Hematopoietic multipotent progenitor cell treated with erythropoietin and hydrocortisone succinate and interleukin-3 and kit ligand, for 6 days (in vitro differentiated cells): ENCODE measurements at places on chromosomes 16 and 17.

GRCh38 chr16:71327720-71328119, 30.8 kb upstream of the CALB2 start:
- DNase-seq = no peak

DNA sequence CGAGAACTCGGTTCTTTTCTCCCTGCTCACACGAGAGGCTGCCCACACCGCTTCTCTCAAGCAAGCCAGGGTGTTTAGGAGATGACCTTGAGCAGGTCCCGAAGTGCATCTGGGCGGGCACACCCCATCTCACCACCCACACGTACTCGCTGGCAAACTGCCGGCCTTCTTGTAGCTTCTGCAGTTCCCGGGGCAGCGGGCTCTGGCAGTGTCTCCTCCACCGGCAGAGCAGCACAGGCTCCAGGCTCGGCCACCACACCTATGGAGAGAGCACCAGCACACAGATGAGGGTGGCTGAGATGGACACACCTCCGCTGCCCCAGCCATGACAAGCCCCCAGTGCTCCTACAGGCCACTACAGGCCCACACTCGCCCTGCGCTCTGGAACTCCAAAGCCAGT, 23.5 kb downstream of the ZNF276 start:
- DNase-seq = no peak

DNA sequence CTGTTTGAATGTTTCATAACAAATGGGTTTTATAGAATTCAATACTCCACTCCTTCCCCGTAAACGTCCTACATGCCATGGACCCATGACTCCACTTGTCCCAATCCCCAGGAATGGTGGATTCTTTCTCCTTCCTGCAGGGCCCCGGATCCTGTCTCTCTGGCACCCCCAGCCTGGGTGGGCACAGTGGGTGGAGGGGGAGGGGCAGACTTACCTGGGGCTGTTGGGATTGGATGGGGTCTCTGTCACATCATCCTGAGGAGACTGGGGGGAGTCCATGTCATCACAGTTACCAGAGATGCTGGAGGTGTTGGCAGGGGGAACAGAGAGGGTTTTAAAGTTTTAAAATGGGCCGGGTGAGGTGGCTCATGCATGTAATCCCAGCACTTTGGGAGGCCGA, 13.2 kb downstream of the TRPV3 start:
- DNase-seq = no peak

- DNase-seq = no peak
Observed at GRCh38 chr16:17839272-17839671, 368.5 kb upstream of the XYLT1 start.

GRCh38 chr17:61452301-61453290, at the start of gene TBX4:
TBX4 (plus strand) TSS chr17:61452422; CDS start chr17:61456491, 4,069 bp downstream.
- no peak for DNase-seq

GRCh38 chr16:66950971-66951790, 9.9 kb upstream of the CES3 start:
- no peak for DNase-seq

- no peak for DNase-seq
Observed at GRCh38 chr17:14664511-14664910, 363.6 kb downstream of the HS3ST3B1 start.

- DNase-seq = no peak
Observed at GRCh38 chr16:4018391-4018790, 97.9 kb downstream of the ADCY9 start.

GRCh38 chr17:2347805-2348685, 10.7 kb downstream of the SGSM2 start:
- no peak for DNase-seq

DNA sequence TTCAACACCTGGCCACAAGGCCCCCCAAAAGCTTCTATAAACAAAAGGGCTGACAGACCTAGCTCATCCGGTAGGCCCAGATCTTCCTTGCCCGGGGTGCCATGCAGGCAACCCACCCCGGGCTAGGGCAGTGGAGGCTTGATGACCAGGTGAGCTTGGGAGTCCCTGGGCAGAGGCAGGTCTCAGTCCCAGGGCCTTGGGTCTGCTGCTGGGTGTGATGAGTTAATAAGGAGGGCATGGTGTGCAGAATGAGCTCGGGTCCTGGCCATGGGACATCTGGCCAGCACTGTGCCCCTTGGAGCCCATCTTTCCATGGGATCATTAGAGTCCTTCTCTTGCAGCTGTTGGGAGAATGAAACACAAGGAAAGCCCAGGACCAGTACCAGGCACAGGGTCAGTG, 20.2 kb upstream of the MPRIP start:
- DNase-seq = no peak

DNA sequence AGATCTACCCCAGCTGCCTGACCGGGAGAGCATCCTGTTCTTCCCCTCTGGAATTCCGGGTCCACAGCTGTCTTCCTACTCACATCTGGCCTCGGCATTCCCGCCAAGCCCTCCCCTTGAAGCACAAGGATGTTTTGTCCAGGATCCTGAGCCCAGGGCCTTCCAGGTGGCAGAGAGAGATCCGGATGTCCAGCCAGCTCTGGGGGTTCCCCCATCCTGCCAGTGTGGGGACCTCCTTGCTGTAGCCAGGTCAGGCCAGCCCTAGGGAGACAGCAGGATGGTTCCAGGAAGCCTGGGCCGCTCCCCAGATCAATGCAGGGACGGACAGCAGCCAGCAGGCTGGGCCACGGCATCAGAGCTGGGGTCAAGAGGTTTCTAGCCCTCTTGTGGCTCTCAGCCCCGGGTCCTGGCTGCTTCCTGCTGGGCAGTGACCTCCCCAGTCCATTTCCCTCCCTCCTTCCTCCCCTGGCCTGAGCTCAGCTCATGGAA, 55.3 kb downstream of the SOCS3 start:
- DNase-seq = no peak

DNA sequence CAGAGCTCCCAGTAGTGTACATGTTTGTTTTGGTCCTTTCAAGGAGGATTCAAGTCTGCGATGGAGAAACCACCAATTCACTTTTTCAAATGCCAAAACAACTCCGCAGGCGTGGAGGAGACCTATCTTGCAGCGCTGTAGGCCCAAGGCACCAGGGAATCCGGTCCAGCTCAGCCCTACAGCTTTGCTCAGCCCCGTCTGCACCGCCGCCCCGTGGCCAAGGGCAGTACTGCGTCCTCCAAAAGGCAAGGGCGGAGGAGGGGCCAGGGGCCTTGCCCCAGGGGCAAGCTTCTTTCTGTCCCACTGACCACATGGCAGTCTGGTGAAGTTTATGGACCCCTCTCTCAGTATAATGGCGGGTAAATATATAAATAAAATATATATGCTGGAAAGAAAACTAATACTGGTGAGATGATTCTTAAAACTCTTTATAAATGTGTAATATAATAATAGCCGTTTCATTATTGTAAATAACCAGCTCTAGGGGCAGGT, 709 bp upstream of the CD300LG start:
- peak; percentile 81 for DNase-seq

- DNase-seq = no peak
Observed at GRCh38 chr17:31198026-31198425, 99.0 kb downstream of the OMG start.

DNA sequence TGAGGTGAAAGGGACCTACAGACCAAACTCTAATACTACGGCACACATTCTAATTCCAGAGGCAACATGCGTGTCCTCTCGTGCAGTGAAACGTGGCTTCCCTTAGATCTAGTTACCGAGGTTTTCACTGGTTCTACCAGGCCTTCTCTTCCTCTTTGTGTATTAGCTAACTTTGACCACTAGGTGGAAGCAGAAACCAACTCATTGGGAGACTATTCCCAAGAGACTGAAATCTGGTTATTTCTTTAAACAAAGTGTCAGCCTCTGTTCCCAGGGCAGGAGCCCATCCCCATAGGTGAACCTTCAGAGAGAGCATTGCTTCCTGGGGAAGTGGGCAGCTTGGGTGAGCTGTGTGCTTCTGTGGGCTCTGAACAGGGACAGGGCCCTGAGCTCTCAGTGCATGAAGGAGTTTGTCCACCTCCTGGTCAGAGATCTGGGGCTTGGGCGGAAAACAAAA, 19.7 kb upstream of the RCVRN start:
- DNase-seq = peak; percentile 85

GRCh38 chr16:20901436-20902112, 1.0 kb downstream of the LYRM1 start:
- DNase-seq = peak; percentile 68

- no peak for DNase-seq
Observed at GRCh38 chr16:30443631-30444030, 2.0 kb downstream of the SEPHS2 start.

DNA sequence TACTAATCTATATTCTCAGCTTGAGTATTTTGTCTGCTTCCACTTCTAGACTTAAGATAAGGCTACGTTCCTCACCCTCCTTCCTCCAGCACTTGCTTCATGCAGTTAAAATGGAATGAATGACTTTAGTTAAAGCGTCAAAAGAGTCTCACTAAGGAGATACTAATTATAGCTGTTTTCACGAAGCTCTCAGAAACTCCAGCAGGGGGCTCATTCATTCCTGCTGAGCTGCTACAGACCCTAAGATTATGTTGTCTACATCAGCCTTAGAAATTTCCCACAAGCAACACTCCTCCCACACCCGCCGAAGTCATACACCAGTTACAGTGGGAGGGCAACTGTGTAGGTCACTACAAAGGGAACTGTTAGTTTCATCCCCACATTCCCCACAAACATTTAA, 57.0 kb upstream of the KIFC3 start:
- peak; percentile 61 for DNase-seq

DNA sequence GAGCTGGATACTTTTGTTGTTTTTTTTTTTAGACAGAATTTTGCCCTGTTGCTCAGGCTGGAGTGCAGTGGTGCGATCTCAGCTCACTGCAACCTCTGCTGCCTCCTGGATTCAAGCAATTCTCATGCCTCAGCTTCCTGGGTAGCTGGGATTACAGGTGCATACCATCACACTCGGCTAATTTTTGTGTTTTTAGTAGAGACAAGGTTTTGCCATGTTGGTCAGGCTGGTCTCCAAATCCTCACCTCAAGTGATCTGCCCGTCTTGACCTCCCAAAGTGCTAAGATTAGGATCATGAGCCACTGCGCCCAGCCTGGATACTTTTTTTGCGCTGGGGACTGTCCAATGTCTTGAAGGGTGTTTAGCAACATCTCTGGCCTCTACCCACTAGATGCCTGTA, 32.6 kb upstream of the XYLT1 start:
- no peak for DNase-seq

DNA sequence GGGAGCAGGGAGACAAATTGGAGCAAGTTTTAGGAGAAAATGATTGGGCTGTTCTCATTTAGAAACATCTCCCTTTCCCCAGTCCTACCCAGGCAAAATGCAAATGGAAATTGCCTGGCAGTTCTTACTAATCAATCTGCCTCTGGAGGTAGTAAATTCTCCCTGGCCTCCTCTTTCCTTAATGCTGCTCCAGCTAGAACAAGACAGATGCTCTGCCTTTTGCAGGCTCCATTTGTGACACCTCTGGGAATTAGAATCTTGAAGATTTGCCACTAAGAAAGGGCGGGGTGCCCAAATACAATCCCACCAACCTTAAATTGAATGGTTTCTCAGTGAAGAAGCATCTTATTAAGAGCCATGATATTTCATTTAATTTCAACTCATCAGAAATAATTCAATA, 377.7 kb upstream of the CDH11 start:
- no peak for DNase-seq
